ENCODE measurements at places on chromosomes 12 and 14.

DNA sequence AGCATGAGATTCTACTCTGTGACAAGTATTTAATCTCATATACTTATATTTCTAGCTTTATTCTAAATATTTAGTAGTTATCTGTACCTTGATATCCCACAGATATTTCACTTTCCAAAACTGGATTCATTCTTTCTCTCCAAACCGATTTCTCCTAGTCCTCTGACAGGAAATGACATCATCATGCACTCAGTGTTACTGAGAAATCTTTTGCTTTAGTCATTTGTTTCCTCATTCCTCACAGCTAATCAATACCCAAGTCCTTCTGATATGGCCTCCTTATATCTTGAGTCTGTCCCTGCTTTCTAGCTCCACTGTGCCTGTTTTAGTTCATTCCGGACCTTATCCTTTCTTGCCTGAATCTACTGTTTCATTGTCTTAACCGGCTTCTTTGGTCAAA is 39.4 kb upstream of the E2F7 start:
- no peak for DNase-seq

DNA sequence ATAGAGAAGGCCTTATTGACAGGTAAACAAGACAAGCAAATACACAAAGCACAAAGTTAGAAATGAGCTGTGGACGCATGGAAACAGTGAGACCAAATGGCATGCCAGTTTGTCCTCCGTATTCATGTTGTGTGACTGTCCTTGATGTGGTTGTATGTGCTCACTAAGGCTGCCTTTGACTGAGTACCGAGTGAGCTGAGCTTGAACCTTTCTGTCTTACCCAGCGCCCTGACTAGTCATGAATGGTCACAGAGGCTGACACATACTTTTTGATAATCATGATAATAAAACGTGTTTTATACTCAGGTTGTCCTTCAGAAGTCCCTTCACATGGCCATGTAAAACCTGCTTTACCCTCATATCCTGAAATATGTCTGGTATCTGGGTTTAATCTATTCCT is 553 bp upstream of the CATSPERB start:
- DNase-seq: no peak

GRCh38 chr14:106875503-106875902 is 1349.1 kb downstream of the TMEM121 start:
- DNase-seq: no peak

- no peak for DNase-seq
These were observed 11.2 kb upstream of the LRIG3 start for GRCh38 chr12:58931518-58931917.

DNA sequence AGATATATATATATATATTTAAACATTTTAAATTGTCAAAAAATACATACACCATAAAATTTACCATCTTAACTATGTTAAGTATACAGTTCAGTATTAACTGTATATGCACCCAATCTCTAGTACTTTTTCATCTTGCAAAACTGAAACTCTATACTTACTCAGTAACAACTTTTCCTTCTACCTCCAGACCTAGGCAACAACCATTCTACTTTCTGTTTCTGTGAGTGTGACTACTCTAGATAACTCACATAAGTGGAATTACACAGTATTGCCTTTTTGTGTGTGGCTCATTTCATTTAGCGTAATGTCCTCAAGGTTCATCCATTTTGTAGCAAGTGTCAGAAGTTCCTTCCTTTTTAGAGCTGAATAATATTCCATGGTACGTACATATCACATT is 8.2 kb downstream of the FAM234B start:
- no peak for DNase-seq

GRCh38 chr14:57533214-57533613 is 39.6 kb upstream of the CCDC198 start:
- DNase-seq: no peak

DNA sequence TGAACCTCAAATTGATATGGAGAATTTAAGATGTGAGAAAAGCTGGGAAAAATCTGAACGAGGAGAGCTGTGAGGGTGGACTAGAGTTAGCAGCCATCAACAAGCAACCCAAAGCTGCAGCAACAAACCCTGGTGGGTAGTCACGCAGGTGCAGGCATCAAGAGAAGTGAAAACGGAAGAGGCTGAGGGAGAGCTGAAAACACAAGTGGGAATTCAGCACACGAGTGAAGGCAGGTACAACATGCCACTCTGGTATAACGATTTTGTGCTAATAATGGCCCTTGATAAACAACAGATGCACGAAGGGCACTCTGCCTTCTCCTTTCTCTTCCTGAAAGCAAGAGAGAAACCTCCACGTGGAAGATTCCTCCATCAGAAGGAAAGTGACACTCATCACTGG is 11.5 kb downstream of the TCL1B start:
- DNase-seq: no peak

DNA sequence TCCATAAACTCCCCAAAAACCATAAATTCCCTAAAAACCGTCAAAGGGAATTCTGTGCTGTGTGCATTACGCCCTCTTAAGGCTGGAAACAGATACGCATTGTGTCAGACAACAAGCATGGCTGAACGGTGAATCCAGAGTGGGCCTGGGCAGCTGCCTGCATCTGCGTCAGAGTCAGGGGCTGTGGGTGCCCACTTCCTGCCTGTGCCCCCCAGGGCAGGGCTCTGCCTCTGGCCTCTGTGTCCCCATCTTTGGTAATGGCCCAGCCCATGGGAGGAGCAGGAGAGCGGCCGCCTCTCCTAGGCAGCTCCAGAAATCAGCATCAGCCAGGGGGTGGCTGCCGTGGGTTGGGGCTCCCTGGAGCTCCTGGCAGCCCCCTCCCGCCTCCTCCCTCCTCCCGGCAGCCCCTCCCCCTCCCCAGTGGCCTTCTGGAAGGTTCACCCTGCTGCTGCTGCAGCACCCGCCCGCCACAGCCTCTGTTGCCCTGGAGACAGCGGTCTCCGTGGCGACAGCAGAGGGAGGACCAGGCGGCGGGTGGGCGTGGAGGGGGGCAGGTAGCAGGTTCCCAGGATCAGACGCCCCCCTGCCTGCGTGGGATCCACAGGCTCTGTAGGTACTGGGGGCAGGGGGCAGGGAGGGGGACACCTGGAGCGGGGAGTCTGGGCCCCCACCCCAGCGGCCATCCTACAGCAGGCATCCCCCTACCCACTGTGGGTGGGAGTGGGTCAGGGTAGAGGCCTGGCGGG is 5.9 kb downstream of the MMP17 start:
- no peak for DNase-seq

- no peak for DNase-seq
These were observed 1475.8 kb upstream of the TMEM132C start for GRCh38 chr12:126791122-126791521.

DNA sequence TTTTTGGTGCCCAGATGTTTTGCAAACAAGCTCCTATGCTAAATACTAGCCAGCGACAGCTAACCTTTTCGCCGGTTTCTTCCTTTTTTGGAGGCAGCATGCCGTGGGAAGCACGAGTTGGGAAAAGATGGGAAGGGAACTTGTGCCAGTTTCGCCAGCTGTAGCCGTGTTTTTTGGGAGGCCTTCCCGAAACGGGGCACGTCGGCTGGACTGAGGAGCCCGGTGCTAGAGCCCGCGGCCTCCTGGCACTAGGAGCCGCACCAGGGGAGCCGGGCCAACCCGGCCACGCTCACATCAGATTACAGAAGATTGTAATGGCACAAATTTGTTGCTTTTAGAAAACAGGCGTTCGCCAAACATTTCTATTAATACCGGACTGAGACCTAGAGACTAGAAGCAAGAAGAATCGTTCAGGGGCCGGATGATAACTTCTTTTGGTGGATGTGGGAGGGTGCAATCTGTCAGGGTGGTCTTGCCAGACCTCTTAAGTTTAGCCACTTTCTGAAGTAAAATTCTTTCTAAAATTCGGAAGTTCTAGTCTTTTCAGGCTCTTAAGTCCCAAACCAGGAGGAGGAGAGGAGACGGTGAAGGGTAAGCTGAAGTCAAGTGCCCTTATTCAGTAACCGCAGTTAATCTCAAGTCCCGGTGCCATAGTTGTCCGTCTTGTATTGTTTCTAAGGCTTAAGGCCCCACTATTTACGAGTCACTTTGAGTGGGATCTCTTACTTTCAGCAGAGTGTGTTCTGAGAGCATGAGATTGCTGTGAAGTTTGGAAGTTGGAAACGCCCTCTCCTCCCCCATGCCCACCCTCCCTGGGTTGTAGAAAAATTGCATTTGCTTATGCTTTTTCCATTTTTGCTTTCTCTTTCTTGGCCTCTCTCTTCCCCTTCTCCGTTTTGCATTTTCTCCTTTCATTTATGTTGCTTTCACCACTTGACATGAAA is 1.3 kb downstream of the RASSF3 start:
- peak; percentile 63 for DNase-seq

- DNase-seq: no peak
These were observed 134.1 kb upstream of the IFNG-AS1 start for GRCh38 chr12:67855103-67855502.

DNA sequence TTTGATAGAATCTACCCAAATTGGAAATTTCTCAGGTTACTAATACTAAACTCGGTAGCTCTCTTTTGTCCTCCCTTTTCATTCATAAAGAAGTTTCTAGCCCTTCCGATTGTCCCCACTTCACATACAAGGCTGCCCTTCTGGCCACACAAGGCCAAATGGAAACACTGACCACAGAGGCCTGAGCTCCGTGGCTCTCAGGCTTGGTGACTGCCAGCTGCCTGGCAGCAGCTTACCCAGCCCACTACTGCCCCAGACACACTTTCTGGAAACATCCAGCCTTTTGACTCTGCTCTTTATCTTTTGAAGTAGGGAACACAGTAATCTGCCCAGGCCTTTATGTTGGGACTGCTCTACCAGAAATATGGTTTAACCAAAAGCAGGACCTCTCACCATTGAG is 167.2 kb downstream of the GCH1 start:
- DNase-seq: no peak

DNA sequence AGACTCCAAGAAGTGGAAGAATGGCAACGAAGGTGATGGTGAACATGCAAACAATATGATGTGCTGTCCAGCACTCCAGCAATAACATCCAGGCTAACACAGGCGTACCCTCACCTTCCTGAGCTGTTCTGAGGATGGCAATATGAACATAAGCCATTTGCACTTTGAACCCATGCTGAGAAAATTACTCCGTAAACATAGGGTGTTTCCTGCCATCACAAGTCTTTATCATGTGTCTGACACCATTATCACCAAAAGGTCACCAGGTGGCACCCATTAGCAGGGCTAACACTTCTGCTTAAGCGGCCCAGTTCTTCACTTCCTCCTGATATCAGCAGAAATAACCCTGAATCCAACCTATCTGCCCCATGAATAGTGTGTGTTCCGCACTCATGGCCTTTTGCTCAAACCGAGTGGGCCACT is 482.8 kb downstream of the MED13L start:
- DNase-seq: no peak

Data from right lobe of liver (tissue), 6 donors.